ENCODE measurements at places on chromosomes 16 and 17.
A peak's percentile ranks its signal among the peaks of the same experiment; 100 is the strongest.

GRCh38 chr17:30334421-30334820, 564 bp upstream of the TMIGD1 start:
- DNase-seq: no peak

DNA sequence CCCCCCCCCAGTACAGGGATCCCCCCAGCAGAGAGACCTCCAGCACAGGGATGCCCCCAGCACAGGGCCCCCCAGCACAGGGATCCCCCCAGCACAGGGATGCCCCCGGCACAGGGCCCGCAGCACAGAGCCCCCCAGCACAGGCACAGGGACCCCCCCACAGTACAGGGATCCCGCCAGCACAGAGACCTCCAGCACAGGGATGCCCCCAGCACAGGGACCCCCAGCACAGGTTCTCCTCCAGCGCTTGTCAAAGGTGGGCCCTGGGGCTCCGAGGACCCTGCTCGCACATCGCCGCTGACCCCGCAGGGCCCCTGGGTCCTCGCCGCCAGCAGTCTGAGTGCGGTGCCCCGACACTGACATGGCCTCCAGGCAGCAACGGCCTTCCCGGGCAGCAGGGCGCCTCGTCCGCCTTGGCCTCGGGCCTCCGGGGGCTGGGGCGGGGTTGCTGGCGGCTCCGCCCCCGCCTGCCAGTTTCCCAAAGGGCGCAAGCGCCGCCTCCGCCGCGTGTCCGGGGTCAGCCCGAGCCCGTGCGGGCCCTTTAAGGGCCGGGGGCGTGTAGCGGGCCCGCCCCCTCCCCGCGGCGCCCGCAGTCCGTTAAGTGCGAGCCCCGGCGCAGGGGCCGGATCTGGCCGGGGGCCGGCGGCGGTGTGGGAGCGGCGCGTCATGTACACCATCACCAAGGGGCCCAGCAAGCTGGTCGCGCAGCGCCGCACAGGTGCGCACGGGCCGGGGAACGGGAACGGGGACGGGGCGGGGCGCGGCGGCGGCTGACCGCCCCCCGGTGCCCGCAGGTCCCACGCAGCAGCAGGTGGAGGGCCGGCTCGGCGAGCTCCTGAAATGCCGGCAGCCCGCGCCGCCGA, at the start of gene MCRIP2:
TSS of gene MCRIP2 (plus strand) at position 503 of the 863 bp plus-strand sequence. CDS start at position 667, 164 bp downstream.
- peak; percentile 96 for DNase-seq

- DNase-seq: no peak
Measured at GRCh38 chr16:58883131-58883530, 149.0 kb upstream of the GOT2 start.

- DNase-seq: no peak
Measured at GRCh38 chr16:46466239-46466638, 154.9 kb downstream of the SHCBP1 start.

GRCh38 chr17:51029568-51030463, 90.9 kb downstream of the SPAG9 start:
- DNase-seq: peak; percentile 39

- DNase-seq: no peak
Measured at GRCh38 chr16:11155284-11155806, 100.7 kb downstream of the SOCS1 start.

- DNase-seq: no peak
Measured at GRCh38 chr16:3722508-3722907, 5.2 kb upstream of the TRAP1 start.

- DNase-seq: no peak
Measured at GRCh38 chr16:52545222-52545897, 1.6 kb downstream of the TOX3 start.

GRCh38 chr17:52648995-52649394, 490.5 kb upstream of the CA10 start:
- no peak for DNase-seq

GRCh38 chr17:18039535-18040260, 490 bp downstream of the GID4 start:
- peak; percentile 75 for DNase-seq

- no peak for DNase-seq
Measured at GRCh38 chr17:77600346-77600745, 358.2 kb upstream of the TNRC6C start.

DNA sequence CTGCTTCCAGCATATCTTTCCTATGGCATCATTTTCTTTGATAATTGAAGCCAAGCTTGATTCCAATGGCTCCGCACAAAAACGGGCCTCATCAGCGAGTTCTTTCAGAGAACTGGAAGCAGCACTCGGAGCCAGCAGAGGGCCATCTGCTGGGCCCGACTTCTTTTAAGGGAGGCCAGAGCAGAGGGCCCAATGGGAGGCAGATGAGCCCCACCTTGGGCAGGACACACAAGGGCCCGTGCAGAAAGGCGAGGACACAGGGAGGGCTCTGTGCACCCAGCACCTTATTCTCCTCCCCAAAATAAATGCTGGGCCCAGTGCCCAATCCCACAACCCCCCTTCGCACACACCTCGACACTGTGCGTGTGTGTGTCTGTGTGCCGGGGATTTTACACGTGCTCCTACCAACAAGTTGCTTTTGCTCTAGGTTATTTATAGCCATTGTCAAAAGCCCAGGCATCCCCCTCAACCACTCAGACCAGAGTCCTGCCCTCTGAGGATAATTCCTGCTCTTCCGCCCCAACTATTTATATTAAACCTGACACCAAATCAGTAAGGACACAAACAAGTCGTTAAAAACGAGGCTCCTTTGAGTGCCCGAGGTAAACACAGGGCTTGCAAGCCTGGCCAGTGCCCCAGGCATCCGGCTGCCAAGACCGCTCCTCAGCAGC, 6.8 kb downstream of the AXIN2 start:
- DNase-seq: no peak

- DNase-seq: no peak
Measured at GRCh38 chr17:39757176-39757662, 19.5 kb downstream of the GRB7 start.

DNA sequence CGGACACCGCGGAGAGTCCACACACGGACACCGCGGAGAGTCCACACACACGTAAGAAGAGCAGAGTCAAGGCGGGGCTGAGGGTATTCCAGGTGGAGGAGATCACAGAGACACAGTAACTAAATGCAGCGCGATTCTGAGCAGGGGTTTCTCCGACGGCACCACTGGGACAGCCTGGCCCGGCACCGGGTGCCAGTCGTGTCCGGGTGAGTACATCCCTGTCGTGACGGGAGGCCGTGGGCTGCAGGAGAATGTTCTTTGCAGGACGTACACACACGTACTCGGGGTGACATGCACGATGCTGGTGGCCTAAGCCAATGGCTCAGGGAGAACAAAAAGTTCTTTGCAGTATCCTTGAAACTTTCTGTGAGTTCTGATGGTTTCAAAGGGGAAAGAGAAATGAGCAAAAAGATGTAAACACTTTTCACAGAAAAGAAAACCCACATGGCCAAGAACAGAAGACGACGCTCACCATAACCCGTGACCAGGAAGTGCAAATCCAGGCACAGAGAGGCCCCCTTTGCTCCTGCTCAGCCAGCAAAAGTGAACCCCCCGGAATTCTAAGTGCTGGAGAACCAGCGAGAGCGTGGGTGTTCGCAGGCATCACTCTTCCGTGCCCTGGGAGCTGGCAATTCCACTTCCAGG, 53.7 kb upstream of the METRNL start:
- DNase-seq: no peak

DNA sequence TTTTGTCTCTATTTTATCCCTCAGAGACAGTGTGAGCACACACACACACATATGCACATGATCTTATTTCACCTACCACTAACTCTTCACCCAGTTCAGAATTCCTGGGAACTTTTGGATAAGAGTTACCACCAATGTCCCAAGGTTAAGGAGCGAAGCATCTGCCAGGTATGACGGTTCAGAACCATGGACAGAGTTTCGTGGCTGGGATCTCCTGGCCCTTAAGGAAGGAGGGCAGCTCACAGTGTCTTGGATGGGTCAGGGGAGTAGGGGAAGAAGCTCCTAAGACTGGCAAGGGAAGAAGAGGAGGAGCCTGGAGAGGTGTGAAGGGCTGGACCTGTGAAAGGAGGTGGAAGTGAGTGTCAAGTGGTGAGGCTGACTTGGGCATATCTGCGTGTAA, 23.0 kb upstream of the TMEM132E start:
- DNase-seq: no peak

GRCh38 chr17:9402590-9403199, 172.9 kb downstream of the STX8 start:
- peak; percentile 49 for DNase-seq

- no peak for DNase-seq
Measured at GRCh38 chr16:947255-947921, 23.4 kb downstream of the LMF1 start.
